Stimulated activated CD8-positive, alpha-beta memory T cell treated with anti-CD3 and anti-CD28 coated beads, Interleukin-2, amount 100 ng/mL, for 48 hours (primary cell): ENCODE measurements at places on chromosomes 16 and 17.

- DNase-seq = no peak
Observed at GRCh38 chr16:56513972-56514371, 5.9 kb downstream of the BBS2 start.

- no peak for DNase-seq
Observed at GRCh38 chr17:29155966-29156338, 24.2 kb downstream of the MYO18A start.

DNA sequence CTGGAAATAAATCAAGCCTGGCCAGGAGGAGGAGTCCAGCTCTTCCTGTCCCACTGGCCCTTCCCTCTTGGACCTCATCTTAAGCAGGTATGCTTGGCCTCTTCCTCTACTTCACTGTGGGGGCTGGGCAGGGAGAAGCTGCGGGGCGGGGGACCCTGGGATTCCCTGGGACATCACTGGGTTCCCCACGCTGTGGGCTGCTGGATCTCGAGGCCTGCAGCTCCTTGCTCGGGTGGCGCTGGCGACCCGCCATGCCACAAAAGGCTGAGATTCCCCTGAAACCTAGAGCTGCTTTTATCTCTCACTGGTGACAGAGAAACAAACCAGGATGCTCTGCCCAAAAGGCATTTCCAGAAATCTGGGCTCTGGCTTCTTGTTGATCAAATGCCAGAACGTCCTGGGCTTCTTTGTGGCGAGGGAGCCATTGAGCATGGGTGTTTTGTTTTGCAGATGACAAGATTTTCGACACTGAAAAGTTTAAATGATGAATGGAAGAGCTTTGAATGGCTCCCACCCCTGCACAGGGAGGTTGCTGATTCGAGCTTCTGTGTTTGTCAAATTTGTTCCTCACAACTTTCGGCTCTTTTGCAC is 8.6 kb upstream of the PGS1 start:
- no peak for DNase-seq

- DNase-seq = peak; percentile 58
Observed at GRCh38 chr17:81869221-81870130, 1.7 kb downstream of the ARHGDIA start.

- DNase-seq = no peak
Observed at GRCh38 chr16:2056077-2056476, 8.3 kb downstream of the TSC2 start.

DNA sequence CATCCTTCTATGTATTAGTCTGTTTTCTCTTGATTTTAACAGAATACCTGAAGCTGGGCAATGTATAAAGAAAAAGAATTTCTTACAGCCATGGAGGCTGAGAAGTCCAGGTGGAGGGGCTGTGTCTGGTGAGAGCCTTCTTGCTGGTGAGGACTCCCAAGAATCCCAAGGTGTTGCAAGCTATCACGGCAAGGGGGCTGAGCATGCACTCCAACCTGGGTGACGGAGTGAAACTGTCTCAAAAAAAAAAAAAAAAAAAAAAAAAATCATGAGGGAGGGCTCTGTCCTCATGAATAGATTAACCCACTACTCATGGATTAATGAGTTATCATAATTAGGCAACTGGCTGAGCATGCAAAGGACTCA is 19.4 kb downstream of the NQO1 start:
- DNase-seq = no peak

GRCh38 chr16:89482150-89482816 is 8.1 kb downstream of the ANKRD11 start:
- DNase-seq = no peak

GRCh38 chr16:69555437-69555836 is 10.3 kb upstream of the NFAT5 start:
- no peak for DNase-seq

GRCh38 chr17:77323413-77324171 is 182.8 kb downstream of the SEC14L1 start:
- no peak for DNase-seq

DNA sequence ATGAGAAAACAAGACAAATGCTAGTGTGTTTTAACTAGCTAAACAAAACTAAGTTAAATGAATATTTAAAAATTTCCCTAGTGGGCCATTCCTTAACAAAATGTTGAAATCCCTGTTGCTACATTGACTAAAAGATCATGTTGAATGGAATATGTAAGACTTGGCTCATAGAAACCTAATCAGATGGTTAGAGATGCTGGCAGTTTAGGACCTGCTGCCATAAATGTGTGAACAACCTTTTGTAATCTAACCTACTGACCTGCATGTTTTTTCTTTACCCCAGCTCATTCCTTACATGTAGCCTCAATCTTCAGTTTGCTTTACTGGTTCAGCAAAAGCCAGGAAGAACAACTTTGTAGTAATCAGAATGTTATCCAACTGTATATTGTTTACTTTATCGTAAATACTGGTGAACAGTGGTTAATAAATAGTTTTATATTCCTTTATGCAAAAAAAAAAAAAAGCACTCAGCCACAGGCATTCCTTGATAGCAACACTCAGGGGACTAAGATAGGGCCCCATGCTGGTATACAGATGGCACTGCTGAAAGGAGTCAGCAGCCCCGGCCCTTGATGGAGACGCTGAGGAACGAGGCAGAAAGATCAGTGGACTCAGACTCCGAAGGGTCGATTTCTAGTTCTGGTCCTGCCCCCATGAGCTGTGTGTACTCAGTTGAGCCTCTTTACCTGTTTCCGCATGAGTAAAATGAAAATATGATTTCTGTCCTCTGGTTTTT is 78.2 kb downstream of the MARF1 start:
- DNase-seq = no peak

DNA sequence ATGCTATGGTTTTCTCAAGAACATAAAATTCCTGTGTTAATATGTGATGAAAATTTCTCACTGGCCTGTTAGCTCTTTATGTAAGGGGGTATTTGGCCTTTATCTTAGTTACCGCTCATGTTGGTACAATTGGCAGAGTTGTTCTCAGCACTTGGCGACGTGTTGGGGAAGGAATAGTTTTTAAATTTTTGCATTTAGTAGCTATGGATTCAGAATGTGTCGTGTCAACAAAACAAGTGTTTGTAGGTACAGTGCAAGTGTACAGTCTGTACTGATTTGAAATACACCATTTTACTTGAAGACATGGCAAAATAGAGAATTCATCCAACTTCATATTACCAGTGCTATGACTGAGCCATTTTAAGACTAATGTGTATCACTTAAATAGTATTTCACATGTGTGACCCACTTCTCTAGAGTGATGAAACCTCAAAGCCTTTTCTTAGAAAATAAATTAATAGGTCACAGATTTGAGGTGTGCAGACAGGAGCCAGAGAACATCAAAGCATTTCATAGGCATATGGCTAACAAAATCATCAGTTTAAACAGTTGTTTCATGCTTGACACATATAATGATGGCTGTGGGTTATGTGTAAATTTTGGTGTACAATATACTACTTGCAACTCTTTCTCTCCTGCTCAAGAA is 150.8 kb downstream of the PHKB start:
- no peak for DNase-seq

DNA sequence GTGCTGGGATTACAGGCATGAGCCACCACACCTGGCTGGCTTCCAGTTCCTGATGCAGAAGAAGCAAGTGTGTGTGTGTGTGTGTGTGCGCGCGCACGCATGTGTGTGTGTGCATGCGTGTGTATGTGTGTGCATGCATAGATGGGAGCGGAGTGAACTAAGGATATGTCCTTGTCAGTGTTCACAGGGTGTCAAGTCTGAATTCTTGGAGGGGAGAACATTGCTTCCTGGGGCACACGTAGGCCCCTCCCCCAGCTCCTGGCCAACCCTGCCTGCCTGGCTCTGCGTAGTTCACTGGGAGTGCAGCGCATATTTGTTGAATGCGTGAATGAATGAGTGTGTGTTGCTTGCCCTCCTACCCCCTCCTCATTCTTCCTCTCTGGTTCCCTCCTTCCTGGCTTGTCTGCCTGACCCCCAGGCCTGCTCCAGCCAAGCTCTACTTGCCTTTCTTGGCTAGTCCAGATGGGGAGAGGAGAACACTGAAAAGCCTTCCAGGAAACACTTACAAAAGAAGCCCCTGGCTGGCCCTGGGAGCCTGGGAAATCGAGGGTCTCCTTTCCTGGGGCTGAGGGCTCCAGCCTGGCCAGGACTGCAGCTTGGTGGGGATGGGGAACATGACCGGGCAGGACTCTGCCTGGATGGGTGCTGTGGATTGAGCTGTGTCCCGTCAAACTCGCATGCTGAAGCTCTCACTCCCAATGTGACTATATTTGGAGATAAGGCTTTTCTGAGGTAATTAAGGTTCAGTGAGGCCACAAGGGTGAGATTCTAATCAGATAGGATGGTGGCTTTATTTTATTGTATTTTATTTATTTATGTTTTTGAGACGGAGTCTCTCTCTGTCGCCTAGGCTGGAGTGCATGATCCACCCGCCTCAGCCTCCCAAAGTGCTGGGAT is 27.9 kb downstream of the IGFBP4 start:
- no peak for DNase-seq

- DNase-seq = no peak
Observed at GRCh38 chr16:85523602-85524364, 89.3 kb upstream of the GSE1 start.

DNA sequence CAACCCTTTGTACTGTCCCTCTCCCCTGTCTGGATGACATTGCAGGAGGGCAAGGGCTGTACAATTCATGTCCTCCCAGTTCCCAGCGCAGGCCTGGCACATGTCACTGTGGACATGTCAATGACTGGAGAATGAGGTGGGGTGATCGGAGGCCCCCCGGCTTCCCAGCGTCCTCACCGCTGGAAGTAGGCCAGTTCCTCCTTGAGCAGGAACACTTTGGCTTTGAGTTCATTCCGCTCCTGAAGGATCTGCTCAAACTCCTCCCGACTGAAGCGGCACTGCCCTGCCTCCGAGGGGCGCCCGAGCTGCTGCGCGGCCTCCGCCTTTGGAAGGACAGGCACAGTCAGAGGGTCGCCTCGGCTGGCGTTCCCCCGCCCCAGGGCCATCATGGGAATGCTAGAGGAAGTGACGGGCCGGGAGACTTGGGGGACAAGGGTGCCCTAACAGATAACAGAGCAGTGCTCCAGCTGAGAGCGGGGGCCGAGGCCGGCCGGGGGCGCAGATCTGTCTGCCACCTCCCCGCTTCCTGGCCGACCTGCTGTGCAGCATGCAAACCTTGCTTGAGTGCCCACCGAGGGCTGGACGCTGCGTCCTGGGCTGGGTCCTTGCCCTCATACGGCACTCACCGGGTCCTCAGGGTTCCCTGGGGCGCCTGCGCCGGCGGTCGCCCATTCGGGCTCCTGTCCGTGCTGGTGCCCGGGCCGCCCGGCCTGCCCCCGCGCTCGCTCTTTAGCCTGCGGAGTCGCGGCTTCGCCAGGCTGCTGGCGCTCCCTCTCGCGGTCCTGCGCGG is 1.3 kb downstream of the RILP start:
- DNase-seq = no peak

DNA sequence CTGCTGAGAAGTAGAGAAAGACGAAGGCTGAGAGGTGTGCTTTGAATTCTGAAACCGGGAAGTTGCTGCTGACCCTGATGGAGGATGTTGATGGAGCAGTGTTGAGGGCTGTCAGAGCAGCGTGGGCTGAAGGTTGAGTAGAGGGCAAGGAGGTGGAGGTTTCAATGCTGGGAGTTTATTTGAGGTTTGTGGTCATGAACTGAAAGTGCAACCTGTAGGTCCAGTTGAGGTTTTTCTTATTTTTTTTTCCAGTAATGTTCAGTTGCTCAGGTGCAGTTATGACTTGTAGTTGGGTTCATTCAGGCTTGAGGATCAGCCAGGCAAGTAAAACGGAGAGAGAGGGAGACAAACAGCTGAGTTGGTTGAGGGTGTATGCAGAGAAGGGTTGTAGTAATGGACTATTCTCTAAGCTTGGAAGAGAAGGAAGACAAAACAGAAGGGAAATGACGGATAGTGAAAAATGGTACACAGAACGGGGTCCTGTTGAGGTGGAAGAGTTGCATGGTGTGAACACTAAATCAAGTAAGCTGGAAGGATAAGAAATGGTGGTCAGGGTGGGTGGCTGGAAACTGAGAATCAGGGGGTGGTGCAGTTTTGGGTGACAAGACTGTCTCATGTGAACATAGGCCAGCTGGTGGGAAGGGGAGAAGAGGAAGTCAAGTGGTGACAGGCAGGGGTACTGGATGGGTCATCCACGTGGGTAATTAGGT is 8.7 kb upstream of the UBE2G1 start:
- DNase-seq = peak; percentile 43

- DNase-seq = peak; percentile 61
Observed at GRCh38 chr17:42289611-42290181, 1.4 kb downstream of the STAT5A start.

DNA sequence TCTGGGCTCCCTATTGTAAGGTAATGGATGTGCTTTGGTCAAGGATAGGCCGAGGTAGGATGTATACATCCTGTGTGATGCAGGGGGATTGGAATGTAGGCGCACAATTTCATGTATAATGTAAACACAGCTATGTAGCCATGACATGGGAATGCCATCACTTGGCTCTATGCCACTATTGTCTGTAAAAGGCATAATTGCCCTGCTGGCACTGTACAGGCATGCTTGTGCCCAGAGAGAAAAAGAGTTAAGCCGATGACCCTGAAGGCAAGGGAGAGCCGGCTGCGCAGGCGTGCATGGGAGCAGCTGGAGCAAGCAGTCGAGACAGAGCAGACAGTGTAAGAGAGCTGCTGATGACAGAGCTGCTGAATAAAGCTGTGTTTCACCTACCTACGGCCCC is 212.5 kb upstream of the CPHXL start:
- no peak for DNase-seq

GRCh38 chr16:12186774-12187335 is 210.3 kb downstream of the SNX29 start:
- no peak for DNase-seq

GRCh38 chr17:4728124-4728523 is 3.1 kb upstream of the MED11 start:
- no peak for DNase-seq

- no peak for DNase-seq
Observed at GRCh38 chr17:57926723-57927047, 28.5 kb downstream of the CUEDC1 start.

DNA sequence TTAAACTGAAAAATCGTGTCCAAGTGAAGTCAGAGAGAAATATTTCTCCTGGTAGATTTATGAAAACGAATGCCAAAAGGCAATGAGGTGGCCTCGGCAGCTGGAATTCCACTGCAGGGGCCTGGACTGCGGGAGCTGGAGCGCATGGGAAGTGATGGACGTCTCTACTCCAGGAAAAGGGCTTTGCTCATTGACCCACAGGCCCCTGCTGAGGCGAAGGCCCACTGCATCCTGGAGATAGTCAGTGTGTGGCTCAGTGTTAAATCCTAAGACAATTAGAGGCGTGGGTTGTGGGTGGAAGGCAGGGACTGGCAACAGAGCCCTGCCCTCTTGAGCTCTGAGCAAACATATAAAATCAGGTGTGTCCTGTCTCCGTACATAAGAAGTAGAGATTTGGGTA is 191.4 kb downstream of the SLC39A11 start:
- no peak for DNase-seq

- no peak for DNase-seq
Observed at GRCh38 chr16:63195336-63195735, 1159.1 kb upstream of the CDH8 start.
